ENCODE measurements at places on chromosomes 13 and 19. TPM values are rescaled to one million over a fixed set of nuclear protein-coding genes. Genes with fewer than 3 reads are reported as not detected.

GRCh38 chr13:51643105-51643881 lies 59.0 kb downstream of the WDFY2 start:
- no peak for DNase-seq

DNA sequence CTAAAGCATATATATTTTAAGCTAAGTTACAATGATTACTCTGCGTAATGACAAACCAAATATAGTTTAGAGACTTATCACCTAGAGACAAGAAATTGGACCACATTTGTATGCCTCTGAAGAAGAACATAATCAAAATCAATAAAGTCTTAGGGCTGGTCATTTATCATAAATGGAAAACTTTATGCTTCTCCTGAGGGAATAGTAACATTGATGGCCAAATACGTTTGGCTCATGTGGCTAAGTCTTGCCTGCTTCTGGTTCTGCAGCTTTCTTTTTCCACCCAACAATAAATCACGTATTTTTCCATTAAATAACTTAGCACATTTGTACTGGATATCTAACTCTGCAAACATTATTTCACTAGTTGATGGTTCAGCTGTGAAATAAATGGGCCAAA lies 458.4 kb downstream of the SLITRK1 start:
- DNase-seq: no peak

DNA sequence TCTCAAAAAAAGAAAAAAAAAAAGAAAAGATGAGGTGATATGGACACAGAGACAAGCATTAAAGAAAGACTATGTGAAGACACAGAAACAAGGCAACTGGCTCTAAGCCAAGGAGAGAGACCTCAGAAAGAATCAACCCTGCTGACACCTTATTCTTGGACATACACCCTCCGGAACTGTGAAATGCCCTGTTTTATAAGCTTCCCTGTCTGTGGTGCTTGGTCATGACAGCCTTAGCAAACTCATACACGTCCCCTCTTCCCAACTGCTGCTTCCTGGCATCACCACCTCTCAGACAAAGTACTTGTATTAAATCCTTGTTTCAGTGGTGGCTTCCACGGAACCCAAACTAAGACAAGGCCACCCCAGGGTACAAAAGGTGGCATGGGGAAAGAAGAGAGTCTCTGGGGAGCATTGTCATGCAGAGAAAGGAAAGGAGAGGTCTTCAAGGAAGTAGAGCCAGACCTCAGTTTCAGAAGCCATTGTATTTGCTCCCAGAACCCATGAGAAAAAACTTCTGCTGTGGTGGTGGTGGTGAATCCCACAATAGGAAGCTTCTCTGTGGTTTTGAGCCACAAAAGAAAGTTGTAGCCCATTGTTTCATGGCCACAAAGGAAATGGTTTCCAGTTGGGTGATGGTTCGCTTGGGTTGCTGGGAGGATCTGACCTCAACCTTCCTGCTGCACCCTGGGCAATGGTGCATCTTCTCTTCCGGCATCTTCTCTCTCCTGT lies 16.3 kb upstream of the TSPAN16 start:
- no peak for DNase-seq

- DNase-seq: no peak
Measured at GRCh38 chr19:45676851-45677263, 8.8 kb downstream of the GIPR start.

DNA sequence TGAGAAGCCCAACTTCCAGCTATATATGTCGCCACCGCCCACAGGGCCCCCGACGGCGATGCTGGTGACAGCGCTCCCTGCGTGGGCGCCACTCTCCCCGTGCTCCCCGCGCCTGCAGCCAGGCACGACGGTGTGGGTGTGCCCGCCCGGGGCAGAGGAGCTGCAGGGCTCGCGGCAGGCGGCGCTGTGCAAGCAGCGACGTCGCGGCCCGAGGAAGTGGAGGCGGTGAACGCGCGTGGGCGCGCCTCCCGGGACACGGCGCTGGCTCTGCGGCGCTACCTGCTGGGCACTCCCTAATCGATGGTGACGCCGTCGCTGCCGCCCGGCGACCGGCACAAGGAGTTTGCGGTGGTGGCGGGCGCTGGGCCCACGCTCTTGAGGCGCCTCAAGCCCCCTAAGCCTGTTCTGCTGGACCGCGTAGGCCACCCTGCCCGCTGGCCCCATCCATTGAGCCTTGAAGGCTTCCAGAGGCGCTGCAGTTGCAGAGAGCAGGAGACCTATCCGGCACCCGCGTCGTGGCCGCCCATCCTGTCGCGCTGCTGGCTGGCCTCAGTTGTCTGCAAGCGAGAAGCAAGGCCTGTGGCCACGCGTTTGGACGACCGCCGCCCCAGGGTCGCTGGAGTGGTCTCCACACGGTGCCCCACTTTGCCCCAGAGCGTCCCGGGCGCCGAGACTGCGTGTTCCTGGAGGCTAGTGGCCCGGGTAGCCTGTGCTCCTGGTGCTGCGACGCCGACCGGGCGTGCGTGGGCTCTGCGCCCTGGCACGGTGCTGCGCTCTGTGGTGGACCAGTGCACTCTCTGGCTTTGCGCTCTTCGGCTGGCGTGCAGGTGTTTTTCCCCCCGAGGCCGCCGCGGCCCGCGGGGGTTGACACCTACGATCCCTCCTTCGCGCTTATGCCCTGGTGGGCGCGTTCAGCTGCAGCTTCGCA lies 23.1 kb downstream of the LRFN3 start:
- no peak for DNase-seq

GRCh38 chr13:46906405-46906804 lies 9.6 kb upstream of the HTR2A start:
- DNase-seq: no peak

- no peak for DNase-seq
Measured at GRCh38 chr13:112370311-112370710, 5.8 kb upstream of the SPACA7 start.

DNA sequence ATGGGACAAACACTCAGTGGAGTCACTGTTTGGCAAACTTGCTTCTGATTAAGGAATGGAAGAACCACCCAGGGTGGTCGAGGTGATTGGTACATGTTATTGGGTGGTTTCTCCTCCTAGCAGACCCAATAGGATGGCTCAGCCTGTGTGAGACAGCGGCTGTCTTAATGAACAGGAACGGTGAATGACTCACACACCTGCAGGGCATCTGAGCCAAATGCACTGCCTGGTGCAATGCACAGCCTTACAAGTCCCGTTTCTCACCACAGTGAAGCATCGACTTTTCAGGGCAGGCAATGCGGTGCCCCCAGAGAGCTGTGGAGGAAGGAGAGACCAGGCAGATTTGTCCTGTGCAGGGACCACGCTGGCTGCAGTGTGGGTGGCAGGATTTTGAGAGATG lies 238.5 kb downstream of the FGF9 start:
- DNase-seq: no peak

GRCh38 chr13:71261256-71261655 lies 605.7 kb downstream of the DACH1 start:
- DNase-seq: no peak

DNA sequence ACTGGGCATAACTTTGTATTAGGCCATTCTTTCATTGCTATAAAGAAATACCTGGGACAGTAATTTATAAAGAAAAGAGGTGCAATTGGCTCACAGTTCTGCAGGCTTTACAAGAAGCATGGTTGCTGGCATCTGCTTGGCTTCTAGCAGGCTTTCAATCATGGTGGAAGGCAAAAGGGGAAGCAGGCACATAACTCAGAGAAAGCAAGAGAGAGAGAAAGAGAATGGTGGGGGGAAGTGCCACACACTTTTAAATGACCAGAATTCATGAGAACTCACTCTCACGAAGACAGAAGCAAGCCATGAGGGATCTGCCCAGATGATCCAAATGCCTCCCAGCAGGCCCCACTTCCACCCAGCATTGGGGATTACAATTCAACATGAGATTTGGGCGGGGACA lies 179.7 kb downstream of the SPRY2 start:
- DNase-seq: no peak

GRCh38 chr13:106361621-106362020 lies 173.8 kb downstream of the EFNB2 start:
- DNase-seq: no peak

- DNase-seq: no peak
Measured at GRCh38 chr13:40458720-40458990, 207.8 kb downstream of the FOXO1 start.

Gene ZNF729
- polyA plus RNA-seq: 0.81 TPM

Gene POSTN
- polyA plus RNA-seq: 265 TPM

Gene ATP4B
- polyA plus RNA-seq: 0.36 TPM
